ENCODE measurements at places on chromosomes 13 and 19. TPM values are rescaled to one million over a fixed set of nuclear protein-coding genes. Genes with fewer than 3 reads are reported as not detected.
A peak's percentile ranks its signal among the peaks of the same experiment; 100 is the strongest.

- DNase-seq, result no peak
Measured at GRCh38 chr19:924553-925086, 1.2 kb upstream of the ARID3A start.

DNA sequence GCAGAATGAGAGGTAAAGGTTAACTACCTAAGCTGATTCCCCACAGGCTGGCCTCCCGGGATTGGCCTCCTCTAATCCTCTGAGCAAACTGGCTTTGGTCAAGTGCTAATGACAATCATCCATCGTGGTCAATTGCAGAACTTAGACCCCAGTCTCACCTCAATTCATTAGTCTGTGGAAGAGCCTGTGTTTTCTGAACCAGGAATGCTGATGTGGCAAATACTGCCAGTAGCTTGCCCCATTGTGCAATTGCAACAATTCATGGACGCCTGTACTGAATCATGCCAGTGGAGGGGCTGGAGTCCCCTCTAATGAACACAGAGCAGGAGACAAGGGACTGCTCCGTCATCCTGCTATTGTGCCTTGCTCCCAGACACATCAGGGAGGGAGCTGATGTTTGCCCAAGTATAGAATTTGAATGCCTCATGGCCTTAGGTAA lies 1256.5 kb downstream of the EFNB2 start:
- no peak for DNase-seq

GRCh38 chr13:97110936-97111335 lies 111.2 kb upstream of the MBNL2 start:
- no peak for DNase-seq

DNA sequence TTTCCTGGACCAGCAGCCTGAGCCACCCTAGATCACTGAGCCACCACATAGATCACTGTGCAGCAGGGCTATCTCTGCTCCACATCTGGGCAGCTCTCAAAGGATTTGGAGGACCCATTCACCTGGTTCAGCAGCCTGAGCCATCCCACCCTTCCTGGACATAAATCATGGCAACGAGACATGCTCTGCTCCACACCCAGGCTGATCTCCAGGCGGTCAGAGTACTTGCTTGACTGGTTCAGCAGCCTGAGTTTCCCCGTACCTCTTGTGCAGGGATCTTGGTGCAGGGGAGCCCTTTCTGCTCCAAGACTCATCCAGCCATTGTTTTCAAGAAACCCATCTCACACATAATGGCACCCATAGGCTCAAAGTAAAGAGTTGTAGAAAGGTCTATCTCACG lies 195.3 kb downstream of the LIG4 start:
- DNase-seq, result no peak

- peak; percentile 11 for DNase-seq
Measured at GRCh38 chr13:94433055-94433961, 46.2 kb downstream of the DCT start.

GRCh38 chr13:29434217-29434945 lies 161.1 kb downstream of the SLC7A1 start:
- DNase-seq, result no peak

GRCh38 chr19:585551-586110 lies 4.0 kb upstream of the HCN2 start:
- no peak for DNase-seq

DNA sequence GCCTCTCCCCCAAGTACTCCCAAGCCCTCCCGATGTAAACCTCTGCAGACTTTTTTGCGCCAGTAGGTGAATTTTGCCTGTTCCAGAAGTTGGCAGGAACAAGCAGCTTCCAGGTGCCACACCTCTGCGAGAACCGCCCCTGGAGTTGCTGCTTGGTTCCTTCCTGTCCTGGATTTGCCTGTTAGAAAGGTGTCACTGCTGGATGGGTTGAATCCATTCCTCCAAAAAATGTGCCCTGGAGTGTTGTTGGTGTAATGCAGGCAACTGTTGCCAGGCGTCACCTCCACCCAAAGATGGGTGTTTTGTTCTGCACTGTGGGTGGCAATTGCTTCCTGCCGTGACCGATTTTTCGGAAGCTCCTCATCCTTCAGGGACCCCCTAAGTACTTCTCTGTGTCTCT lies 5.7 kb downstream of the PGPEP1 start:
- no peak for DNase-seq

DNA sequence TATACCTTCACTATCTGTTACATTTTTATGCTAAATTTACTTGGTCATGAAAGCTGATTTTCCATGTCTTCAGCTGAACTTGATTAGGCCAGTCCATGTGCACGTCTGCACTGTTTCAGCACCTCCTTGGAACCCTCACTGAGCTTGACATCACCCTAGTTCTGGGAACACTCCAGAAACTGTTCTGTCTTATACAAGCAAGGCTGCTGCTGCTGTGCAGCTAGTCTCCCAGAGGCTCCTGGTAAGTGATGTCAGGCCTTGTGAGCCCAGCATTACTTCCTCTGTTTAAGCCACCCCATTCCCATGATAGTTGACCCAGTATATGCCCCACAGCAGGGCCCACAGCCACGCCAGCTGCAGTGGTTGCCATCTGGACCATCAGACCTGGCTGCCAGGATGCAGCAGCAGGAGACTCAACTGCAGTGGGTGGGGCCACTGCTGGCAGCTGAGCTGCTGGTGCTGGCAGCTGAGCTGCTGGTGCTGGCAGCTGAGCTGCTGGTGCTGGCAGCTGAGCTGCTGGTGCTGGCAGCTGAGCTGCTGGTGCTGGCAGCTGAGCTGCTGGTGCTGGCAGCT lies 90.5 kb upstream of the AKAP11 start:
- DNase-seq, result peak; percentile 4

- no peak for DNase-seq
Measured at GRCh38 chr19:13985771-13986347, 20.3 kb downstream of the RFX1 start.

DNA sequence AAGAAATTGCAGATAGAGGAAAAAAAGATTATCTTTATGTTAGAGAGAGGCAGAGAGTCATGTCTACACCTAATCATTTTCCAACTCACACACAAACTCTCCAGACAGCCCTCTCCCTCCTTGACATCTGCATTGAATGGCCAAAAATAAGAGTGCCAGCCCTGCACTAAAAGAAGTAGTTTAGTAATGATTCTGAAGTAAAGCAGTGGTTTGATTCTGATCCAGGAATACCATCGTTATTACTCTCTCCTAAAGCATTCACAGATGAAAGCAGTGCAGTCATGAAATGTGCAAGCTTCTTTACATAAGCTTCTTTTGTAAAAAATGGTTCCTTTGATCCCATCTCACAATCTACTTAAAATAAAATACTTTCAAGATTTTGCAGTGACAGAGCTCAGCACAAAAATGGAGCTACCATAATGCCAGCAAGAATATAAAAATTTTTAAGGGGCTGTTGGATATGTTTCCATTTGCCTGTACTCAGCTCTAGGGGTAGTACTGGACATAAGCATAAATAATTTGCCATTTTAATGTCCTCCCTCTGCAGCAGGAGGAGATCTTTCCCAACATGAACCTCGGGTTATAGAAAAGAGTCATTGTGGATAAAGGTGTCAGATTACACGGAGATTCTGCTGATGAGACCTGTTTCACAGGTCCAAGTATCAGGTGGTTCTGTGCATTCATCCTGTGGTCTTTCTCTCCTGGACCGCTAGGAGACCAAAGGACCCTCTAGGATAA lies 406.3 kb downstream of the DCT start:
- DNase-seq, result no peak

- no peak for DNase-seq
Measured at GRCh38 chr13:47472516-47472915, 528.6 kb downstream of the SUCLA2 start.

GRCh38 chr19:45307361-45307760 lies 15.3 kb downstream of the CKM start:
- DNase-seq, result no peak

GRCh38 chr19:53894707-53895106 lies 12.7 kb downstream of the PRKCG start:
- DNase-seq, result no peak

- peak; percentile 35 for DNase-seq
Measured at GRCh38 chr19:49851456-49852259, 699 bp downstream of the PTOV1 start.

Gene CYP2A6
- not detected for total RNA-seq

Gene ZNF528
- 19.0 TPM for total RNA-seq

Gene ZNF560
- total RNA-seq, result not detected

Gene LILRA1
- total RNA-seq, result not detected

Gene HCST
- total RNA-seq, result 104 TPM
